Stimulated activated CD8-positive, alpha-beta memory T cell treated with anti-CD3 and anti-CD28 coated beads, Interleukin-4, amount 100 ng/mL, for 1 hour (primary cell): ENCODE measurements at places on chromosomes 16 and 17.

- DNase-seq, result no peak
Observed at GRCh38 chr17:3003296-3004149, 59.9 kb downstream of the OR1D5 start.

- DNase-seq, result no peak
Observed at GRCh38 chr16:68447653-68448359, 502 bp downstream of the SMPD3 start.

DNA sequence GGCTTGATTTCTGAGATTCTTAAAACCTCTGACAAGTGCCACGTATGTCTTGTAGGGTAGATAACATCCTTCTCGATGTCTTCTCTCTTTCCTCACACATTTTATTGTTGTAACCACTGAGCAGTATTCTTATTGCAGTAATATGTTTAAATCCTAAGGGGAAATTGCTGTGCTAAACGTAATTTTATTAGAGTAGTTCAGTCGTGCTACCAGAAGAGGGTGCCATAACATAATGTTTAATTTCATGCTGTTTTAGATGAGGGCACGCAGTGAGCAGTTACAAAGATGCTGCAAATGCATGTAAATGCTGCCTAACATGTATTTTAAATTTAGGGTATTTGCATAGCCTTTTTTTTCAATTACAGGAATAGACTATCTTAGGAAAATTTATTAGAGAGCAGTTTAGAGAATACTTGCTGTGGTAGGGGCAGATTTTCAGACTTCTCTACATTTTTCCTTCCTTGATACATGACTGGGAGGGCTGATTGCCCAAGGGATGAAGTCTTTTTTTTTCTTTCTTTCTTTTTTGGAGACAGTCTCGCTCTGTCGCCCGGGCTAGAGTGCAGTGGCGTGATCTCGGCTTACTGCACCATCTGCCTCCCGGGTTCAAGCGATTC is 51.7 kb downstream of the GAN start:
- DNase-seq, result no peak

DNA sequence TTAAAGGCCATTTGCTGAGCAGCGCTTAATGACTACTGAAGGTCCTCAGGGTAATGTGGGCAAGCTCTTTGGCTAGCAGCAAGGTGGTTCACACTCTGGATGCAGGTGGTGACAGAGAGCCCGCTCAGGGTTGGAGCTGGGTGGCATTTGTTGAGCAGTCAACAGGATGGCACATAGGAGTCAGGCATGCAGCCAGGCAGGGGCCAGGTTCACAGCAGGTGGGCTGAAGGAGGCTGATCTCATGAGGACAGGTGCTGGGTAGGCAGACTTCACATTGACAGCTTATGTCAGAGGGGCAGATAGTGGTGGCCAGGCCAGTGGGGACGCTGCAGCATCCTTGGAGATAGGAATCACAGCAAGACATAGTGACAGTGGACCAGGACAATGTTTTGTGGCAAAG is 4.5 kb downstream of the KRTAP3-1 start:
- no peak for DNase-seq

- DNase-seq, result no peak
Observed at GRCh38 chr17:78717431-78717980, 64.6 kb downstream of the CYTH1 start.

DNA sequence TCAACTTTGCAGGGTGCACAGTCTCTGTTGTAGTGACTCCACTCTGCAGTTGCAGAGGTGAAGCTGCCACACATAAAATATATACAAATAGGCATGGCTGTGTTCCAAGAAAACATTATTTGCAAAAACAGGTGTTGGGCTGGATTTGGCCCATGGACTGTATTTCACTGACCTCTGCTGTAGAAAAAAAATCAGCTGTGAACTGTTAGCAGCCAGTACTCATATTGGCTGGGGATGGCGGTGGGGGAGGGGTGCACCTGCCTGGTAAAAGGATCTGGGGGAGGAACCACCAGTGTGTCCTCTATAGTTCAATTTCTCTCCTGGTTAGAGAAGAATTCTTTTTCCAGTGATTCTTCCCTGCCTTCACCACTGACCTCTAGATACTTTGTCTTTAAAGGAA is 50.0 kb downstream of the SHISA9 start:
- DNase-seq, result no peak

GRCh38 chr17:29048440-29049368 is 5.8 kb downstream of the PIPOX start:
- DNase-seq, result no peak

DNA sequence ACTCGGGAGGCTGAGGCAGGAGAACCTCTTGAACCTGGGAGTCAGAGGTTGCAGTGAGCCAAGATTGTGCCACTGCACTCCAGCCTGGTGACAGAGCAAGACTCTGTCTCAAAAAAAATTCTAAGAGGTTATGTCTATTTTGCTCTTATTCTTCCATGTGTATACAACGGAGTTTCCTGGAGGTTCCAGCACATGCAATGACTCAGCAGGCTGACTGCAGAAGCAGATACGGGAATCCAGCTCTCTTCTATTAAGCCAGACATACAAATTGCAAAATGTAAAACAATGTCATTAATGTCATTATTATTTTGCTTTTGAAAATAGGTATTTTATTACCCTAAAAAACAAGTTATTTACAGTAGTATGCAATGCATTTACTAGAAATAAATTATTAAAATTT is 18.4 kb downstream of the MIEF2 start:
- no peak for DNase-seq

DNA sequence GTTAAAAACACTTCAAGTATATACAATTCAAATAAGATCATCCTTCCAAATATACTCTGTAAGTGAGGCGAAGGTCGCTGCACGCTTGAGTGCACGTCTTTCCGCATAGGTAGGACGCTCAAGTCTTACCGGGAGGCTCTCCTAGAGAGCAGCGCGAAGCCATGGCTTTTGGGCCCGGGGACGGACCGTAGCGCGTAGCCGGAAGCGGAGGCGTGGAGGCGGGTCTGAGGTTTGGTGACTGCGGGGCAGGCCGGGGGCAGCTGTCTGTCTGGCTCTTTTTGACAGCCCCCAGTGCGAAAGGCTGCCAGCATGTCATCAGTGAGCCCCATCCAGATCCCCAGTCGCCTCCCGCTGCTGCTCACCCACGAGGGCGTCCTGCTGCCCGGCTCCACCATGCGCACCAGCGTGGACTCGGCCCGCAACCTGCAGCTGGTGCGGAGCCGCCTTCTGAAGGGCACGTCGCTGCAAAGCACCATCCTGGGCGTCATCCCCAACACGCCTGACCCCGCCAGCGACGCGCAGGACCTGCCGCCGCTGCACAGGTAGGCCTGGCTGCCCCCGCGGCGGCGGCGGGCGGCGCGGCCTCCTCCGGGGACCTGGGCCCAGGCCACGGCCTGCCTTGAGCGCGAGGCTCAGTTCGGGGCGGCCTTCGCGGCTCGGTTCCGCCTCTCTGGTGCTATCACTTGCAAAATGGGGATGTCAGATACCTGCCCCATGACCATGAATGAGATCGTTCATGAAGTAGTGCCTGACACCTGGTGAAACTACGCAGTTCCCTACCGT is at the start of gene LONP2:
Gene LONP2 (plus strand): TSS at position 221 of the 783 bp plus-strand sequence. CDS start 89 bp downstream, at position 310.
- DNase-seq, result peak; percentile 63

DNA sequence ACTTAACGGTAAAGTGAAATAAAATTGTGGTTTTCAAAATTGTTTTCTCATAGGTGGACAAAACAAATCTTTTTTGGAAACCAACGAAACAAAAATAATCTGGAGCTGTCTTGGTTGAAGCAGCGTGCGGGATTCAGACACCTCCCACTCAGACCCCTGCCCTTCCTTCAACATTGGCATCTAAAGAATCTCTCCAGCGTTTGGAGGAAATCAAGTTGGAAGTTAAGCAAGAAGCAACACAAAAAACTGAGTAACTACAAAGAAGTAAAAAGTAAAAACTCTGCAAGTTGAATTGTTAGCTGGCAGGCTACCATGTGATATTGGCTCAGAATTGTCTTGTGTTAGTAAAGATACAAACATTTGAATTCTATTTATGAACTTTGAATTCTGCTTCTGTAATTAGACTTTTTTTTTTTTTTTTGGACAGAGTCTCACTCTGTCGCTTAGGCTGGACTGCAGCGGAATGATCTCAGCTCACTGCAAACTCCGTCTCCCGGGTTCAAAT is 361.0 kb upstream of the PMFBP1 start:
- DNase-seq, result no peak

DNA sequence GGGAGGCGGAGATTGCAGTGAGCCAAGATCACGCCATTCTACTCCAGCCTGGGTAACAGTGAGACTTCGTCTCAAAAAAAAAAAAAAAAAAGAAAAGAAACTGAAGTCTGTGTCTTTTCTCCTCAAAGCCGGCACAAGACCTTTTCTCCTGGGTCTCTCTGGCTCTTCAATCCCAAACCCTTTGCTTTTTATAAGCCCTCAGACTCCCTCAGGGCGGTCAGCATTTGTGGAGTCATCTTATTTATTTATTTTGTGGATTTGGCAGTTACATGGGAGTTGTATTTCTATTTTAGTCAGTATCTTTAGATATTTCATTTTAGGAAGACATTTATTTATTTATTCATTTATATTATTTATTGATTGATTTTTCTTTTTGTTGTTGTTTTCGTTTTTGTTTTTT is 57.7 kb upstream of the MAP3K14 start:
- DNase-seq, result no peak

DNA sequence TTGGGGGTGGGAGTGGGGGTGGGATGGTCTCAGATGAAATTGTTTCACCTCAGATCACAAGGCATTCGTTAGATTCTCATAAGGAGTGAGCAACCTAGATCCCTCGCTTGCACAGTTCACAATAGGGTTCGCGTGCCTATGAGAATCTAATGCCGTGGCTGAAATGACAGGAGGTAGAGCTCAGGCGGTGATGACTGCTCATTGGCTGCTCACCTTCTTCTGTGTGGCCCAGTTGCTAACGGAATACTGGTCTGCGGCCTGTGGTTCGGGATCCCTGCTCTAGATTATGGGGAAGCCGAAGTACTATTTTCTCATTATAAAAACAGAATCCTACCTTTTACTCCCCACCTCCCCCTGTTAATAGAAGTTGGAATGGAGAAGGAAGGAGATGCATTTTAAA is 18.9 kb downstream of the CLTC start:
- no peak for DNase-seq

DNA sequence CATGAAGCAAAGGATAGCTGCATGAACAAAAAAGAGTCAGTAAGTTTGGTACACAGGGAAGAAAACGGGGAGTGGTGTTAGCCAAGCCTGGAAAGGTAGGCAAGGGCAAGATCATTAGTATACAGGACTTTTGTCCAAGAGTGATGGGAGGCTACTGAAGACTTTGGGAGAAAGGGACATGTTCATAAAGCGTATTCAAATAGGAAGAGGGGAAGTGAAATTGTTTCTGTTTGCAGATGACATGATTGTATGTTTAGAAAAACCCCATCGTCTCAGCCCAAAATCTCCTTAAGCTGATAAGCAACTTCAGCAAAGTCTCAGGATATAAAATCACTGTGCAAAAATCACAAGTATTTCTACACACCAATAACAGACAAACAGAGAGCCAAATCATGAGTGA is 19.4 kb downstream of the CDYL2 start:
- no peak for DNase-seq

GRCh38 chr17:17523001-17523730 is 27.0 kb upstream of the RASD1 start:
- DNase-seq, result no peak

GRCh38 chr17:66498580-66498979 is 196.2 kb downstream of the PRKCA start:
- DNase-seq, result no peak

- DNase-seq, result peak; percentile 52
Observed at GRCh38 chr17:42677921-42678781, 1.4 kb upstream of the PLEKHH3 start.

DNA sequence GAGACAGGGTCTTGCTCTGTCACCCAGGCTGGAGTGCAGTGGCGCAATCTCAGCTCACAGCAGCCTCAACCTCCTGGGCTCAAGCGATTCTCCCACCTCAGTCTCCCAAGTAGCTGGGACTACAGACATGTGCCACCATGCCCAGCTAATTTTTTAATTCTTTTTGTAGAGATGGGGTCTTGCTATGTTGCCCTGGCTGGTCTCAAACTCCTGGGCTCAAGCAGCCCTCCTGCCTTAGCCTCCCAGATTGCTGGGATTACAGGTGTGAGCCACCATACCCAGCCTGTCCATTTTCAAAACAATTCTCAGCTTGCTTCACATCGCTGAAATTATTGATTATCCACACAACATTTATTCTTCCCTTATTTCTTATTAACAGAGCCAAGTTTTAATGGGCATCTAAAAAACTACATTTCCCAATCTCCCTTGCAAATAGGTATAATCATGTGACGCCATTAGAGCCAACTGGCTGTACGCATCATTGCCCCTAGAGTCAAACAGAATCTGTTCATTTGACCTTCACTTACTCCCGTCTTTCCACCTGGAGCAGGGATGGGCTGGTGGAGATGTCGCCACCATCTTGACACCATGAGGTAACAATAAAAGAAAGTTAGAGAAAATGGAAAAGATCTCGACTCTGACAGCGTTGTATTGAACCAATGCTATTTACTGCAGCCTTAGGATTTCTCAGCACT is 148.0 kb upstream of the FOXF1 start:
- no peak for DNase-seq

- DNase-seq, result no peak
Observed at GRCh38 chr16:142405-142967, 4.0 kb upstream of the NPRL3 start.

DNA sequence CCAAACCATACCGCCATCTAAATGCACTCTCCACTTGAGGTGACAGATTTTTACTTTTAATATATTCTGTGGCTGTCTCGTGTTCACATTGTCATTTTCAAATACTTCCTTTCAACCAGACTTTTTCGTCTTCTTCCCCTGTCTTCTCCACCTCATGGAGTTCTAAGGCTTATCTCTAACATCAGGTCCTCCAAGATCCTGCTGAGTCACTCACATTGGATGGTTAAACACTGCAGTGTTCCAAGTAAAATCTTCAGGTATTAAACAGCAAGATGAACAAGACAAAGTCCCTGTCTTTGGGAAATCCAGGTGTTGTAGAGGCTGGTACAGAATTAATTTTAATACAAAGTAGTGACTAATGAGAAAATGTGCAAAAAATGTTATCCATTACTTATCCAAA is 330.2 kb upstream of the KIF2B start:
- DNase-seq, result no peak

- no peak for DNase-seq
Observed at GRCh38 chr17:67492251-67492740, 115.2 kb downstream of the PITPNC1 start.

- no peak for DNase-seq
Observed at GRCh38 chr17:30812218-30813177, 12.0 kb downstream of the CRLF3 start.

GRCh38 chr17:48296453-48296852 is 133.6 kb downstream of the SKAP1 start:
- DNase-seq, result no peak

- DNase-seq, result no peak
Observed at GRCh38 chr17:9009096-9009495, 12.2 kb upstream of the NTN1 start.

GRCh38 chr17:74690409-74690825 is 22.3 kb downstream of the CD300LF start:
- no peak for DNase-seq
